ENCODE measurements at places on chromosomes 12 and 14.

GRCh38 chr12:30631740-30632139 lies 63.9 kb downstream of the IPO8 start:
- no peak for DNase-seq

DNA sequence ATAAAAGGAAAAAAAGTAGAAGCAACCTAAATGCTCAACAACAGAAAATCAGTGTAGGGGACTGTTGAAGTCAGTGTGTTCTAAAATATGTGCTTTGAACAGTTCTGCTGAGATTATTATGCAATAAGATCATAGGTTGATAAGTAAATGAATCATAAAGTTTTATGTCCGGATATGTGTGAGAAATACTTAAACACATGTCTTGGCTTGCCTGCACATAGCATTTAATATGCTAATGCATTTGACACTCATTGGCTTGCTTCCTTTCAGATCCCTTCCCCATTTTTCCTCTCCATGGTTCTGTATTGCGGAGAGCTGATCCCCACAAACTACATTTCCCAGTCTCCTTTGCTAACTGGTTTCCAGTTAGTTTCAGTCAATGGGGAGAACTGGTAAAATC lies 573.8 kb upstream of the TBX3 start:
- no peak for DNase-seq

DNA sequence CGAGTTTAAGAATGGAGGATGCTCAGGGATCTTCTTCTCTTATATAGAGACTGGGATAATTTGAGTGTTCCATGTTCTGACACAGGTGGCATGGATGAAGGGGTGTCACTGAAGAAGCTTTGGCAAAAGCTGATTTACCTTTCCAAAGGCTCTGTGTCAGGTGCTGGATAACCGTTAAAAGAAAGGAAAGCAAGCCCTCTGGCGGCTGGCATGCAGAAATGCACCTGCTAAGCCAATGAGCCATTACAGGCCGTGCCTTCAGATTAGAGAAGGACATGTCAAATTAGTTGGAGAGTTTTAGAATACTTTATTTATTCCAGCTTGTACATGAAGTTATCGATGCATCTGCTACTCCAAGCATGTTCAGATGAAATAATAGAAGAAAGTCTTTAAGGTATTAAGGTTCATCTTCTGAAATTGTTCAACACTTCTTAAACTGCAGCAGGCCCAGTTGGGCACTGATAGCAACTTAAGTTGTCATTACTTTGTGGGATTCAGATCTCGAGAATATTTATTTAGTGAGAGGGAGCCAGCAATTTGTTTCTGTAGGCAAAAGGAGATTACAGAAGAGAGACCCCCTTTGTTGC lies 678.2 kb downstream of the NRXN3 start:
- DNase-seq = no peak

- DNase-seq = no peak
Measured at GRCh38 chr14:90739318-90740068, 76.7 kb downstream of the TTC7B start.

DNA sequence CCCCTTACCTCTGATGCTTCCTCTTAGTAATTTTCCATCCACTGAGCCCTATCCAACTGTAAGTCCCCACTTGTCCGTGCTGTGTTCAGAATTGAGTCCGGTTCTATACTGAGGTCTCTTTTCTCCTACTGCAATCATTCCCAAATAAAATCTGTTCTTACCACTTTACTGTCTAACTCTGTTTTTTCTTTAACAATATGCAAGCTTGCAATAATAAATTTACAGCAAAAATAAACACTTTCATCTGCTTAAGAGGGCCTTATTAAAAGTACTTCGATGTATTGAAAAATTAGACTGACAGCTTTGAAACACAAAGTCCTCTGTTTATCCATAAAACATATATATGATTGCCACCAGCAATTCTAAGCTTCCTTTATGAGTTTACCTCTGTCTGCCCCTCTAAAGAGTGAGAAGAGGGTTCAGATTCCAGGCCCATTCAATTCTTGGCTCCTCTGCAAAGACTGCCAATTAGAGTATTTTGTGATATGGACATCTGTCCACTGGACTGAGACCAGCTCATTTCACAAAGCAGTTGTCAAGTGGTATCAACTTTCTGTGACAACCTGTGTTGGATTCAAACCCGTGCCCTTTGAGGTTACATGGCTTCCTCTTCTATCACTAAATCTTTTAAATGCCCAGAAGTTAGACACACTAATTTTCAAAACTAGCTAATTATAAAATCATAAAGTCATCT lies 39.9 kb upstream of the G2E3 start:
- no peak for DNase-seq
